ENCODE measurements at places on chromosomes 16 and 17. TPM values are rescaled to one million over a fixed set of nuclear protein-coding genes. Genes with fewer than 3 reads are reported as not detected.

The VASN gene
- total RNA-seq: not detected

The GINS3 gene
- 20.3 TPM for total RNA-seq

The MSL1 gene
- 97.1 TPM for total RNA-seq

The ZNF594 gene
- total RNA-seq: 11.6 TPM

The SMPD3 gene
- total RNA-seq: 4.1 TPM

The CLEC3A gene
- total RNA-seq: not detected

The HSD11B2 gene
- not detected for total RNA-seq

The PRDM7 gene
- not detected for total RNA-seq

The SCARF1 gene
- 0.87 TPM for total RNA-seq

DNA sequence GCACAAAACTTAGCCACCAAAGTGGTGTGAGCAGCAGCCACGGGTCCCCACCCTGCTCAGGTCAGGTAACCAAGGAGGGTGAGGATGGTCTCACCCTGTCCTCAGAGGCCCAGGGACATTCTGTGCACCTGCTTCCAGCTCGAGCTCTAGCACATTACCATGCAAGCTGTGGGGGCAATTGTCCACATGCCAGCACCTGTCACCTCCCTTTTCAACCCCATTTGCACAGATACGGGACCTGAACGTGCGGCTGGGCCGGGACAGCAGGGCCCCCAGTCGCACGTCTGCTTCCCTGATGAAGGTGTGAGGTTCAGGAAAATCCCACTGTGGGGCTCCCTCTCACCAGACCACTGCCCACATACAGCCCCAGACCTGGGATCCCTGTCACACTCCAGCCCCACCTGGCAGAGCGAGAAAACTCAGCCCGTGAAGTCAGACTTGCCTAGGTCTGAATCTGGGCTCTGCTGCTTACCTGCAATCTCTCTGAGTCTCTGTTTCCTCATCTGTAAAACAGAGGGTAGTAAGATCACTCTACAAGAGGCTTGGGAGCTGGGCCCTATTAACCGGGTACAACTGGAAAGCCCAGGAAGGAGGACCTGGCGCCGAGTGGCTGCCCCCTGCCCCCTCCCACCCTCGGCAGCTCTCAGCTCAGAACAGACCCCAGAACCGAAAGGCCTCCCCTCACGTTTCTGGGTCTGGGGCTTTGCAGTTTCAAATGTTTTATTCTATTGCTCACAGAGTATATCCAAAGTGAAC lies 7.9 kb downstream of the WFIKKN2 start:
- H3K4me1 ChIP-seq: peaks cover 2% of the 10 kb centered on the region
- DNase-seq: no peak
- no peak overlapping the region for H3K27ac ChIP-seq
- no peak overlapping the region for H3K4me3 ChIP-seq

- H3K4me1 ChIP-seq: no peaks in the 10 kb centered on the region
- no peak overlapping the region for H3K27ac ChIP-seq
- peaks cover 3% of the 10 kb centered on the region for H3K36me3 ChIP-seq
- no peak overlapping the region for H3K4me3 ChIP-seq
- DNase-seq: no peak
- no peaks in the 10 kb centered on the region for H3K27me3 ChIP-seq
Observed at GRCh38 chr17:18124345-18125126, 16.0 kb downstream of the MYO15A start.

- no peak for DNase-seq
- H3K27ac ChIP-seq: peak overlapping the region; percentile 28
- H3K36me3 ChIP-seq: peaks cover 28% of the 10 kb centered on the region
- no peaks in the 10 kb centered on the region for H3K27me3 ChIP-seq
- peaks cover 7% of the 10 kb centered on the region for H3K4me1 ChIP-seq
Observed at GRCh38 chr17:42950044-42950783, 14.0 kb downstream of the AARSD1 start.

GRCh38 chr16:57958544-57958943 lies 12.4 kb downstream of the CNGB1 start:
- no peaks in the 10 kb centered on the region for H3K36me3 ChIP-seq
- no peaks in the 10 kb centered on the region for H3K4me1 ChIP-seq
- no peak overlapping the region for H3K27ac ChIP-seq

- peaks cover 7% of the 10 kb centered on the region for H3K36me3 ChIP-seq
- peaks cover 28% of the 10 kb centered on the region for H3K4me1 ChIP-seq
- no peaks in the 10 kb centered on the region for H3K27me3 ChIP-seq
- H3K27ac ChIP-seq: peak overlapping the region; percentile 91
- peak overlapping the region; percentile 87 for H3K4me3 ChIP-seq
Observed at GRCh38 chr17:42554250-42555121, 1.8 kb downstream of the HSD17B1 start.

DNA sequence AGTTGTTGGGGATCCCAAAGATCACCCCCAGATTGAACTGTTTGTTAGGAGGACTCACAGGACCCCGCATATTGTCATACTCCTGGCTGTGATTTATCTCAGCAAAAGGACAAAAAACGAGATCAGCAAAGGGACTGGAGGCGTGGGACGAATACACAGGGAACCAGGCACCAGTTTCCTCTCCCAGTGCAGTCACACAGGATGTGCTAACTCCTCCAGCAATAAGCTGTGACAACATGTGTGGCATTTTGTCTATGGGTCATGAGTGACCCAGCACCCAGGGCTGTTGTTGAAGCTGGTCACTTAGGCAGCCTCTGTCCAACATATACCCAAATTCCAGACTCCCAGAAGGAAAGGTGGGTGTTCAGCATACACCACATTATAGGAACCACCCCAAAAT lies 60.9 kb downstream of the CPPED1 start:
- no peak for DNase-seq
- H3K4me1 ChIP-seq: no peaks in the 10 kb centered on the region
- peaks cover 38% of the 10 kb centered on the region for H3K36me3 ChIP-seq
- H3K27me3 ChIP-seq: no peaks in the 10 kb centered on the region

DNA sequence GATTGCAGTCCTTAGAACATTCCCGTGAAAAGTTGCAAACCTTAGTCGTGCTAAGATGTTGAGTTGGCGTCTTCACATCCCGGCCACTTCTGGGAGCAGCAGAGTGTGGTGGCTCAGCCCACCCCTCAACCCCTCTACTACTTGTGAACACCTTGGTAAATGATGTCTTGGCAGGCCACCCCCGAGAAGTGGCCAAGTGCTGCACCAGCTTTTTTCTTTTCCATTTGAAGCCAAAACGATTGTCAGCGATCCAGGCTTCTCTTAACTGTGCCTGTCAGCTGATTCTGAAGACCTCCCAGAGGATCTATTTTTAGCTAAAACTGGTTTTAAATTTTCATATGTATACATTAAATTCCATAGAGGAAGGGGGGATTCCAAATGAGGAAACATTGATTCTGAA lies 247.5 kb downstream of the CDH13 start:
- H3K4me3 ChIP-seq: no peak overlapping the region
- H3K27ac ChIP-seq: no peak overlapping the region
- H3K36me3 ChIP-seq: no peaks in the 10 kb centered on the region
- H3K4me1 ChIP-seq: no peaks in the 10 kb centered on the region
- no peaks in the 10 kb centered on the region for H3K27me3 ChIP-seq

GRCh38 chr17:39787743-39788484 lies 50.2 kb downstream of the GRB7 start:
- H3K4me1 ChIP-seq: peaks cover 47% of the 10 kb centered on the region
- H3K27me3 ChIP-seq: no peaks in the 10 kb centered on the region
- H3K27ac ChIP-seq: no peak overlapping the region
- H3K36me3 ChIP-seq: peaks cover 67% of the 10 kb centered on the region
- H3K4me3 ChIP-seq: no peak overlapping the region

- peak overlapping the region; percentile 21 for H3K27ac ChIP-seq
- peaks cover 29% of the 10 kb centered on the region for H3K4me1 ChIP-seq
- H3K27me3 ChIP-seq: peaks cover 14% of the 10 kb centered on the region
- peaks cover 13% of the 10 kb centered on the region for H3K36me3 ChIP-seq
Observed at GRCh38 chr16:66406534-66407221, 20.4 kb upstream of the BEAN1 start.

DNA sequence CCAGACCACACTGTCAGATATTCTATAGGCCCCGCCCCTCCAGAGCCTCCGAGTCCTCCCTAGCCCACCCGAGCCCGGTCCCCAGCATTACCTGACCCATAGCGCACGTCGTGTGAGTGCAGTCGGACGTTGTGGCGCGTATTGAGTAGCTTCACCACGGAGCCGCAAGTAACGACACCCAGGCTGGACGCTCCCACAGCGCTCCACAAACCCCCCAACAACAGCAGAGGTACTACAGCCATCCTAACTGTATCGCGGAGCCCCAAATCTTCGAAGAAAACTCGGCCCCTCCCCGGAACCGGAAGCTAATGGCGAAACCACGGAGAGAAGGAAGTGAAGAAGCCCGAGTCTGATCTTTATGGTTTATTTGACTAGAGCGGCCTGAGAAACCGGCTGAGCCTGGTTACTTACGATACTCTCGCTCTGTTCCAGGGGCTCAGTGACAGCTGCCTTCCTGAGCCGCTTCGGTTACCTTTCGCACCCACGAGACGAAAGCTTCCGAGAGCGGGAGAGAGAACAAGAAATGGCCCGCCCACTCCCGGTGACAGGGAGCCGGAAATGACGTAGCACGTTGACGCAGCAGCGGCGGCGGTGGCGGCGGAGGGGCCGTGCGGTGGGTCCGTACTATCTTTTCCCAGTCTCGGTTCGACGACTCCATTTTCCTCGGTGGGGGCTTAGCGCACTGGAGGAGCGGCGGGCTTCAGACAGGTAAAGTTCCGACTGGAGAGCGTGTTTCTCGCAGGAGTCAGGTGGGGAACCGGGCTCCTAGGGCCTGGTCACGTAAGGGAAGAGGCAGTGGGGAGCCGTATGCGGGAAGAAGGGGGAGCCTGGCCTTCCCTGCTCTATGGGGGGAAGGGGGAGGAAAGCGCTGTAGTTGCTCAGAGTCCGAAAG lies at the start of the genes SDF2 and SUPT6H:
Gene SDF2, minus strand, starts transcription at position 272 of the 892 bp plus-strand sequence. Its CDS starts 30 bp downstream, at position 242.
Gene SUPT6H, plus strand, starts transcription at position 571 of the 892 bp plus-strand sequence. CDS start 11,197 bp downstream, outside the sequence.
- DNase-seq: peak; percentile 95
- peaks cover 46% of the 10 kb centered on the region for H3K36me3 ChIP-seq
- peaks cover 53% of the 10 kb centered on the region for H3K4me1 ChIP-seq
- H3K27me3 ChIP-seq: no peaks in the 10 kb centered on the region
- H3K27ac ChIP-seq: peak within 1 kb of the TSS; percentile 99
- peak within 1 kb of the TSS; percentile 98 for H3K4me3 ChIP-seq

- H3K36me3 ChIP-seq: peaks cover 15% of the 10 kb centered on the region
- peaks cover 53% of the 10 kb centered on the region for H3K4me1 ChIP-seq
- peak overlapping the region; percentile 7 for H3K4me3 ChIP-seq
- peak; percentile 29 for DNase-seq
Observed at GRCh38 chr16:31455601-31456314, 3.5 kb upstream of the ARMC5 start.

DNA sequence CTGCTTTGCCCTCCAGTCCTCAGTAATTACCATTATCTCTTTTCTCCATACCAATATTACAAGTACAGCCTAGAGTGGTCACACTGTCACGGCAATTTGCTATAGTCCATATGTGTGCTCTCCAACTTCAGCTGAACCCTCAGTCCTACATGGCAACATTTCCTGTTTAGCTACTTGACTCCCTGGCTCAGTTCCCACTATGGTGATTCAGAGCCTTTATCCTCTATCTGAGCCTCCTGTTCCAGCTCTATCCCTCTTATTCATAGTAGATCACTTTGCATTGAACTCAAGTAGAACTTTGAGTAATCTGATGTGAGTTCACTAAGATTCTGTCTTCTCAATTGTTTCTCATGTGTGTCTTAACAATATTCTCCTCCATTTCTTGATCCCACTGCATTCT lies 43.7 kb upstream of the GOSR1 start:
- no peak overlapping the region for H3K4me3 ChIP-seq
- no peaks in the 10 kb centered on the region for H3K4me1 ChIP-seq
- DNase-seq: no peak
- no peak overlapping the region for H3K27ac ChIP-seq

GRCh38 chr17:50462446-50462845 lies 6.2 kb downstream of the CHAD start:
- peaks cover 3% of the 10 kb centered on the region for H3K27me3 ChIP-seq
- H3K27ac ChIP-seq: no peak overlapping the region
- H3K36me3 ChIP-seq: no peaks in the 10 kb centered on the region
- no peak overlapping the region for H3K4me3 ChIP-seq
- no peak for DNase-seq
- H3K4me1 ChIP-seq: peaks cover 9% of the 10 kb centered on the region

DNA sequence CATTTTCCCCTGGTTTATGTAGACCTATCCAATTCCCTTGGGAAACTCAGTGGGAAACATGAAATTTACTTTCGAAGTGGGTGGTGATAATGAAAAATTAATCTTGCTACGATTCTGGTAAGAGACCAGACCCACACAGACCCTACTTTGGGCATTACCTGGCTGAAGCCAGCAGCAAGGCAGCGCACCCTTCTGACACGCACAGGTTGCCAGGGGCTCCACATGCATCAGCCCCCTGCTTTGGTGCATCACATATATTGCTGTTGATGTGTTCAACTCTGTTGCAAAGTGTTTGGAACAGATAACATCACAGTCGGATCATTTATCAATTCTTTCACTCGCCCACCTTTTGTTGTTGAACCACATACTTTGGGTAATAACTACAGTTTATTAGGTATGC lies 26.6 kb downstream of the SMARCE1 start:
- H3K4me3 ChIP-seq: no peak overlapping the region
- no peaks in the 10 kb centered on the region for H3K36me3 ChIP-seq
- no peaks in the 10 kb centered on the region for H3K27me3 ChIP-seq
- no peak for DNase-seq
- H3K4me1 ChIP-seq: peaks cover 74% of the 10 kb centered on the region

- H3K27me3 ChIP-seq: peaks cover 36% of the 10 kb centered on the region
- H3K4me1 ChIP-seq: no peaks in the 10 kb centered on the region
- H3K4me3 ChIP-seq: no peak overlapping the region
- H3K36me3 ChIP-seq: peaks cover 16% of the 10 kb centered on the region
- no peak for DNase-seq
- no peak overlapping the region for H3K27ac ChIP-seq
Observed at GRCh38 chr17:80129006-80129565, 17.8 kb downstream of the EIF4A3 start.

- H3K27me3 ChIP-seq: no peaks in the 10 kb centered on the region
- H3K36me3 ChIP-seq: no peaks in the 10 kb centered on the region
- H3K27ac ChIP-seq: no peak overlapping the region
- no peak for DNase-seq
- no peak overlapping the region for H3K4me3 ChIP-seq
- no peaks in the 10 kb centered on the region for H3K4me1 ChIP-seq
Observed at GRCh38 chr17:34788696-34789095, 172.6 kb downstream of the CCT6B start.

GRCh38 chr17:68534695-68535088 lies 22.5 kb downstream of the PRKAR1A start:
- no peak overlapping the region for H3K4me3 ChIP-seq
- peaks cover 3% of the 10 kb centered on the region for H3K4me1 ChIP-seq
- H3K27ac ChIP-seq: no peak overlapping the region
- peaks cover 42% of the 10 kb centered on the region for H3K36me3 ChIP-seq
- no peak for DNase-seq

- no peaks in the 10 kb centered on the region for H3K4me1 ChIP-seq
- no peaks in the 10 kb centered on the region for H3K36me3 ChIP-seq
- H3K4me3 ChIP-seq: no peak overlapping the region
- H3K27ac ChIP-seq: no peak overlapping the region
Observed at GRCh38 chr16:82504836-82505235, 121.9 kb upstream of the CDH13 start.

DNA sequence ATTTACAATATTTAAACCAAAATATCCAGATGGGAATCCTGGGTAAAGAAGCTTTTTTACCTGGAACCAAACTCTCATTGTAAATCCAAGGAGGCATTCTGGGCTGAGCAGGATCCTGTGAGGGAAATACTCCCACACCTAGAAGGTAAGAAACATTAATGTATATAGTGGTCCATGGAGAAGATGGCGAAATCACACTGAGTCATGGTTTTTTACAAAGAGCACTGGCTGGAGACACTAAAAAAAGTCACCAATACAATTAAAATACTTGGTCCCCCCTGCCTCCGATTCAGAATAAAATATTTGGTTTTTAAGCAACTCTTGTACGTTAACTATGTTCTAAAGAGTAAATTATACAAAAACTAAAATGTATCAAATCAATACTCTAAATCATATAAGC lies 32.9 kb downstream of the SYNRG start:
- H3K27ac ChIP-seq: no peak overlapping the region
- H3K36me3 ChIP-seq: peaks cover 56% of the 10 kb centered on the region
- no peak overlapping the region for H3K4me3 ChIP-seq
- H3K27me3 ChIP-seq: no peaks in the 10 kb centered on the region
- H3K4me1 ChIP-seq: no peaks in the 10 kb centered on the region

Data from activated CD4-positive, alpha-beta T cell treated with anti-CD3 and anti-CD28 coated beads, Interleukin-2, amount 10 ng/mL, durations not matched to agents 7 days and 5 days (primary cell).